CD4-positive, CD25-positive, alpha-beta regulatory T cell (primary cell): ENCODE measurements at places on chromosomes 2 and 18. TPM values are rescaled to one million over a fixed set of nuclear protein-coding genes. Genes with fewer than 3 reads are reported as not detected.

DNA sequence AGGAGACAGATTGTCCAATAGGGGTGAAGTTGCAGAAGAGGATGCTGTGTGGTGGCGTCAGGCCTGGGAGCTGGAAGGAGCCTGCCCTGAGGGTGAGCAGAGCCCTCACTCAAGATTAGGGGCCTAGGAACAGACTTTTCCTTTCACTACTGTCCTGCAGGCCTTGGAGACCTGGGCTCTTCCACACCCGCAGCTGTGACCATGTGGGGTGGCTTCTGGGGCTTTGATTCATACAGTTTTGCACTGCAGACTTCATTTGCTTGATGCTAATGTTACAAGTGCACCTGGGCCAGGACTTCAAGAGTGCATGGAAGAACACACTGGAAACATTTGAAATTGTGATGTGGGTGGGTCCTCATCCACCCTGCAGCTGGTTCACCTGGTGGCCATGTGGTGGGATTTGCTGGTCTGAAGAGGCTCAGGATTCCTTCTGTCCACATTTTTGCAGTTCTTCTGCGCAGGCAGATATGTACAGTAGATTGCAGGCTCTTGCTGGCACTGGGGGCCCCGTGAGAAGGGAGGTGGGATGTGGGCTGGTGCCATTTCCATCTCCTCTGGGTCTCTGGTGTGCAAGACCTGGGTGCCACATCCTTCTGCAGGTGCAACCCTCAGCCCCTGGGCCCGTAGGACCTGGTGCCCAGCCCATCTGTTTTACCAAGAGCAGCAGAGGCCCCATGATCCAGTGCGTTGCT, 9.9 kb downstream of the GLI2 start:
- DNase-seq, result no peak

Gene CROCC2
- polyA plus RNA-seq, result not detected

Gene UGT1A8
- polyA plus RNA-seq, result not detected

- no peak for DNase-seq
Measured at GRCh38 chr2:62296034-62296831, 100.3 kb downstream of the B3GNT2 start.

GRCh38 chr18:12308386-12309100, 502 bp downstream of the TUBB6 start:
- DNase-seq, result no peak

GRCh38 chr2:23506531-23507266, 121.7 kb downstream of the KLHL29 start:
- DNase-seq, result no peak

Gene GCG
- polyA plus RNA-seq, result not detected

DNA sequence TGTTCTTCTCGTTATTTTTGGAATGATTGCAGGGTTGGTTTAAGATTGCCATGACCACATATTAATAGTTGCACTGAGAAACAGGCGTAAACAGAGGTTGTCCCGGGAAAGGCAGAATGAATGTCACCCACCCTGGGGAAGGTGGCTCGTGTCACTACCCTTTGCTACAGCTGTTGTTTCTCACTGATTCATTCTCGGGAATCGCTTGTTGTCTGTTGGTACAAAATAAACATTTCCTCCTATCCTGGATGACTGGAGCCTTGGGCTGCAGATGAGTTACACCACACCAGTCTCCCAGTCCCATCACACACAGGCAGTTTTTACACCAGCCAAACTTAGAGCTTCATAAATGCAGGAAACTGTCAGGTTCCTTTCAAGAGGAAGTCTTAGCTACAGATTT, 216.7 kb downstream of the GBX2 start:
- DNase-seq, result no peak

- no peak for DNase-seq
Measured at GRCh38 chr2:223500709-223501108, 101.5 kb downstream of the SCG2 start.

DNA sequence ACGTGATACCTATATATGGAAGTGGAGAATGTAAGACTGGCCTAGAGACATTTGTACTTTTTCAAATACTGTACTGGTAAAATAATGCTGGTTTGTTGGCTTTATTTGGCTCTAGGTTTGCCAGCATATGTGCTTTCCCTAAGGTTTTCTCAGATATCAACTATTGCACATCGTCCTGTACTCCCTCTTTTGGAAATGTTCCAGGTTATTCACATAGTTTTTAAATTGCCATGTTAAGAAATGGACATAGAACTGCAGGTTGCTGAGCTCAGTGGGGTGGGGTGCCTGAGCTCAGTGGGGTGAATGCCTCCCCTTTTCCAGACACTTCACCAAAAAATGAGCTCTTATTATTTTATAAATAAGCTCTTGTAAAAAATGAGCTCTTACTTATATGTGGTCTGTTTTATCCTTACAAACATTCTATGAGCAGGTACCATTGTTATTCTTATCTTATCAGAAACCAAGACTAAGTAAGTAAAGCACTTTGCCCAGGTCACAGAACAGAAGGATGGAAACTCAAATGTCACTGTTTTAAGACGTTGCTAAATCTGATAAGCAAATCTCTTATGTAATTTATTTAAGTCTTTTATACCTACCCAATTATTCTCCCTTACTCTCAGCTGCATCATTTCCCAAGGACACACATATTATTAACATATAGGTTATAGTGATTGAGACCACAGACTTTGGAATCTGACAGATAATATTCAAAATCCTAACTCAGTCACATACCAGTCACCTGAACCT, 99.0 kb downstream of the CPS1 start:
- no peak for DNase-seq

Gene LYG2
- not detected for polyA plus RNA-seq

- no peak for DNase-seq
Measured at GRCh38 chr2:14550658-14551057, 81.9 kb upstream of the LRATD1 start.

DNA sequence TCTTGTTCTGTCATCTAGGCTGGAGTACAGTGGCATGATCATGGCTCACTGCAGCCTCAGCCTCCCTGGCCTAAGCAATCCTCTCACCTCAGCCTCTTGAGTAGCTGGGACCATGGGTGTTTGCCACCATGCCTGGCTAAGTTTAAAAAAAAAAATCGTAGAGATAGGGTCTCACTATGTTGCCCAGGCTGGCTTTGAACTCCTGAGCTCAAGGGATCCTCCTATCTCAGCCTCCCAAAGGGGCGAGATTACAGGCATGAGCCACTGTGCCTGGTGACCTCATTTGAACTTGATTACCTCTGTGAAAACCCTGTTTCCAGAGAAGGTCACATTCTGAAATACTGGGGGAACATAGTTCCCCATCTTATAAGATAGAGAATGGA, 190.3 kb downstream of the NEDD4L start:
- DNase-seq, result no peak

Gene ST6GAL2
- not detected for polyA plus RNA-seq

DNA sequence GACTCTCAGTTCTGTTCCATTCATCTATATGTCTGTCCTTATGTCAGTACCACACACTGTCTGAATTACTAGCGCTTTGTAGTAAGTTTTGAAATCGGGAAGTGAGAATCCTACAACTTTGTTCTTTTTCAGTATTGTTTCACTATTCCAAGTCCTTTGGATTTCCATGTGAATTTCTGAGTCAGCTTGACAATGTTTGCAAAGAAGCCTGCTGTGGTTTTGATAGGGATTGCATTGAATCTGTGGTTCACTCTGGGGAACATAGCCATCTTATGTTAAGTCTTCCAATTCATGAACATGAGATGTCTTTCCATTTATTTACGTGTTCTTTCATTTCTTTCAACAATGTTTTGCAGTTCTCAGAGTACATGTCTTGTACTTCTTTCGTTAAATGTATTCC, 15.0 kb downstream of the SLC3A1 start:
- DNase-seq, result no peak

DNA sequence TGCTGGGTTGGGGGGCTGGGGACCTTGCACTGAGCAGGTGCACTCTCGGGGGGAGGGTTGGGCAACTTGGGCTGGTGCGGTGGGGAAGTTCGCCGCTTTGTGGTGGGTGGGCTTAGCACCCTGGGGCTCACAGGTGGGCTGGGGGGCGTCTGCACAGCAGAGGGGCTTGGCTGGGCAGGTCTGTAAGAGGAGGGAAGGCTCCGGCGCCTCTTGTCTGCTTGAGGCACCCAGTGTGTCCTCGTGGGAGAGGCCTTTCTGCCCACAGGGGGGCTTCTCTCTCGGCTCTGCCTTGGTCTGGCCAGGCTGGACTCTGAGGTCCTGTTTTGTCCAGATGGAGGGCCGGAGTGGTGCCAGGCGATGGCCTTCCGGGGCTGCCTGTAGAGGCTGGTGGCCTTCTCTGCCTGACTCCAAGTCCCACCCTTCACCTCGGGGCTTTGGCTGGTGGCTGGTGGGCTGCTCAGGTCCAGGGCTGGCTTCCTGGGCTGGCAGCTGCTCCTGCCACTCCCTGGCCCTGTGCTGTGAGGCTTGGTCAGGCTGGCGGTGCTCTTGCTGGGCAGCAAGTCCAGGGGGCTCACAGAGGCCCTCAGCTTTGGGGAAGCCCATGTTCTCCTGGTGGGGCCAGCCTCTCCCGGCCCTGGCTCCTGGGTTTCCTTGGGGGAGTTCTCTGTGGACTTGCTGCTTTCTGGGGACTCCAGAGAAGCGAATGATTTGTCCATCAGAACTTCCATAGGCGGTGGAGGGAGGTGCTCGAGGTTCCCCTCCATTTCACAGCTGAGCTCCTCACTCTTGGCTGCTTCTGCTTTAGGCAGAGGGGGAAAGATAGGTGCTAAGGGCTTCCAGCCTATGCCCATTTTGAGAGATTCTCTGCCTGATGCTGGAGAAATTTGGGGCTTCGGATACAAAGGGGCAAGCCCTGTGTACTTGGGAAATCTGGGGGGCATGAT, 3.0 kb downstream of the PCARE start:
- DNase-seq, result no peak

GRCh38 chr2:195536906-195537305, 120.1 kb upstream of the SLC39A10 start:
- no peak for DNase-seq

Gene PTPRN
- polyA plus RNA-seq, result not detected

GRCh38 chr2:71704131-71704561, 250.8 kb downstream of the DYSF start:
- no peak for DNase-seq

DNA sequence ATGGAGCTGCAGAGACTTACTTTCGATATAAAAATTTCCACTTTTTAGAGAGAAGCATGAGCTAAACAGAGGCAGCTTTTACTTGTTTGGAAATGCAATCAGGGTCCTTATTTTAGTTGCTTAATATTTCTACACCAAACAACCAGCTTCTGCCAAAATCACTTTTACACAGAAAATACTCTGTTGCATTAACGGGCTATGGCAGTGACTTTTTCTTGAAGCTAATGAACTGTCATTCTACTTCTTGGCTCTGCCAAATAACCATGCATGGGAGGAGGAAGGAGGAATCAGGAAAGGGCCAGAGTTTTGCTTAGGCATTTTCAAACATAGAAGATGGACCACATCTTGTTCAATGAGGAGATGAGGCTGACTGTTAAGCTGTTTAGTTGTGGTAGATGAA, 23.6 kb upstream of the LTBP1 start:
- DNase-seq, result no peak

DNA sequence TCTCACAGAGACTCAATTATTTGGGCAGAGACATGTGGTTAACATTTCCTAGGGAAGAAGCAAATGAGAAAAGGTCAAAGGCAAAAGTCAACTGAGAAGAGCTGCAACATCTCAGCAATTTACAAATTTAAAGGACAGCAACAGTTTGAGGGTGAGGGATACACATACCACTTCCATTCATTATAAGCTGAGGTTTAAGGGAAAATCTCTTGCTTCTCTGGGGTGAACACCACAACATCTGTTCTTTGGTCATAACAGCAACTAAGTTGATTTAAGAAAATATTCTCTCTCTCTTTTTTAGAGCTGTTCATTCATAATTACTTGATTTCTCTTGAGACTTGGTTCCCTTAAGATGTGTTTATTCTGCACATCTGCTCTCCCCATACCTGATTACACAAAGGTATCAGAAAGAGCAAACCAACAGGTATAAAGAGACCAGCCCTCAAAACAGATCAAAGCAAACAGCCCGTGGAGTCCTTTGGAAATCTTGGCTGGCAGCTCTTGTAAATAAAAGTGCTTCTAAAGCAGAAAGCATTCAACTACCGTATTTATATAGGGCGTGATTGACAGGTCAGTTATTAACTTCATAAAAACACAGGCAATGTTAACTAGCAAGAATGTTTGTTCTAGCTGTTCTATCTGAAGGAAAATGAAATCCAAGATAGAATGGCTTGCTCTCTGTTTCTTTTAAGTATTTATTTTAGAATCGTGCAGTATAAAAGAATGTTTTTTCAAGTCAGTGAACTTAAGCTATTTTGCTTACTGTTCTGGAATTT, 132.8 kb downstream of the THADA start:
- DNase-seq, result no peak

DNA sequence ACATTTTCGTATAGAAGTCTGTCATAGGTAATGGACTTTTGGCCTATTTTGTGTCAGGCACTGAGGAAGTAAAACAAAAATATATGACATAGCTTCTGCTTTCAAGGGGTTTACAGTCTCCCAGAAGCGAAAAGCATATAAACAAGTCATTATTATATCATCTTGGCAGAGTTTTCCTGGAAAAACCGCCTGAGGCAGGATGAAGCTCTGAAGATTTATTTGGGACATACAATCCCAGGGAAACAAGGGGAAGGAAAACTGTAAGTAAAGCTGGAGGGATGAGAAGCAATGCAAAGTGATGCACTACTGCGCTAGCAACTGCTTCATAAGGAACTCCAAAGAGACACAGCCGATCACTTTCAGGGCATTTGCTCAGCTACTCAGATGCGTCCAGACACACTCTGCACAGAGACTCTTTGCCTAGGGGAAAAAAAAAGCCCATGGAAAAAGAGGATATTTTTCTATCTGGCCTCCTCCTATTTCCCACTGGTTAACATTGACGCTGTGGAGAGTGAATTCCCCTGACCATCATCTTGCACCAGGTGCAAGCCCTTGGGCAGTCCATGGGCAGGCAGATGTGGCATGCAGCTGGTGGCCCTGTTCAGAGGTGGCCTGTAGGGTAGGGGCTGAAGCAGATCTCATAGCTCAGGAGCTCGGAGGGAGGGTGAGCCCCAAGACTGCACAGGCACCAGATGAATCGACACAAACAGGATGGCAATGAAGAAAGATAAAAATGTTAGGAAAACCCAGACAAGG, 158.1 kb downstream of the METTL4 start:
- no peak for DNase-seq

DNA sequence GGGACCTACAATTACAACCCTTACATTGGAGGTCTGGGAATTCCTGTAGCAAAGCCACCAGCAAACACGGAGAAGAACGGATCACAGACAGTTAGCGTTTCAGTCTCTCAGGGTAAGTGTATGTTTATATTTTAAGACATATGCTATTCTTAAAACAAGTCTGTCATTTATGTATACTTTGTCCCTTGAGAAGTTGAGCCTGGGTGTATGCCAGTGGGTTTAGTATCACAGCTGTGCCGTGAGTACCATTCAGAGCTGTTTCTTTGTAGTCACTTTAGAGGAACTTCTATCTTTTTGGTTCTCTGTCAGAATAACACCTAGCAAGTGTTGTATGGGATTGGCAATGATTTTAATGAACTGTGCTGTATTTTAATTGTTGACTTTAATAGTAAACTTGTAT, 125.6 kb downstream of the BIRC6 start:
- no peak for DNase-seq
